ENCODE measurements at places on chromosomes 1 and 21.

- DNase-seq, result no peak
Measured at GRCh38 chr1:39422614-39423013, 68.8 kb upstream of the BMP8A start.

GRCh38 chr1:228974273-228974672, 239.0 kb downstream of the RHOU start:
- no peak for DNase-seq

DNA sequence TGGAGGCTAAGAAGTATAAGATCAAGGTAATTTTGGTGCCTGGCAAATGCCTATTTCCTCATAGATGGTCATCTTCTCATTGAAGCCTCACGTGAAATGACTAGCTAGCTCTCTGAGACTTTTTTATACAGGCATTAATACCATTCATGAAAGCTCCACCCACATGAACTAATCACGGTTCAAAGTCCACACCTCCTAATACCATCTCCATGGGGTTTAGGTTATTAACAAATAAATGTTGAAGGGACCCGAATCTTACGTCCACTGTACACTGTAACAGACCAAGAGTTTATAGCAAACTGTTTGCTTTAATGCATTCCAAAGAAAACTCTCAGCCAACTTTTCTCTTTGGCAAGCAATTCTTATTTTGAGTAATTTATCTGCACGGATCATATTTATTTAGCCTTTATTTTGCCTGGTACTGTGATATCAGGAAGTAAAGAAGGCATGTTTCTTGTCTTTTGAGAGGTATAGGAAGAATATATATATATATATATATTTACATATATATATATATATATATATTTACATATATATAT, 296.1 kb upstream of the LRRC7 start:
- no peak for DNase-seq

GRCh38 chr1:11541956-11542355, 63.0 kb downstream of the DISP3 start:
- DNase-seq, result no peak

DNA sequence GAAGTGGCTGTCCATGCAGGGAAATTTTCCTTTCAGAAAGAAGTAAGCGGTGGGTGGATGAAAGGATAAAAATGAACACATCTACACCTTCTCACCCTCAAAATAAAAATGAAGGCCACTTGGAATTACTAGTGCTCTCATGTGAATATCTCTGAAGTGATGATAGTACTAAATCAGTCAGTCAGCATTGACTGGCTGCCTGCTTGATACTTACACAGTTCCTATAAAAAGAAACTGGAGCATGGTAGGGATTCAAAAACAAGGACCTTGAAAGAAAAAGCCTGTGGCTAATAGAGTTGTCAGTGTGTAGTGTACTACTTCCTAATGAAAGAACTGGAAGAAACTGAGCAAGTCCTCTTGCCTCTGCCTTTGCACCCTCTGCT, 239.7 kb downstream of the HLX start:
- DNase-seq, result no peak

- no peak for DNase-seq
Measured at GRCh38 chr1:161088587-161089110, 709 bp downstream of the NECTIN4 start.

DNA sequence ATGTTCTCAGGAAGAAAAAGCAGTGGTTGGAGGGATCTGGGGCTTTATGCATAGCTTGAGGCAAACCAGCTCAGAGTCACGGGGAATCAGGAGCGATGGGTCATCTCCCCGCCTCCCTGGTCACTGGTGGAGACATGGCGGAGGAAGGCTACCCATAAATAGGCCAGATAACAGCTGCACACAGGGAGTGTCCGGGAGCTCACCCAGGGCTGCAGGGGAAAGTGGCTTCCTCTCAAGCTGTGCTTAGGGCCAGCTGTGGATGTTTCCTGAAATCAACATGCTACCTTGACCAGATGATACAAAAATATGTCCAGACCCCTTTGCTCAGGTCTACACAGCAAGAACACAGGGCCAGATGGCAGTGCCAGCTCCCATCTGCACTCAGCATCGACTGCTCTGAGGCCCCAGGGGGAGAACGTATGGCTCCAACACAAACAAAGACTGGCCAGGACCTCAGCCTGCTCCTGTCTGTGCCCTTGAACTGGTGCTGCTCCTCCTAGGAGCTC, 27.1 kb upstream of the RERE start:
- no peak for DNase-seq

DNA sequence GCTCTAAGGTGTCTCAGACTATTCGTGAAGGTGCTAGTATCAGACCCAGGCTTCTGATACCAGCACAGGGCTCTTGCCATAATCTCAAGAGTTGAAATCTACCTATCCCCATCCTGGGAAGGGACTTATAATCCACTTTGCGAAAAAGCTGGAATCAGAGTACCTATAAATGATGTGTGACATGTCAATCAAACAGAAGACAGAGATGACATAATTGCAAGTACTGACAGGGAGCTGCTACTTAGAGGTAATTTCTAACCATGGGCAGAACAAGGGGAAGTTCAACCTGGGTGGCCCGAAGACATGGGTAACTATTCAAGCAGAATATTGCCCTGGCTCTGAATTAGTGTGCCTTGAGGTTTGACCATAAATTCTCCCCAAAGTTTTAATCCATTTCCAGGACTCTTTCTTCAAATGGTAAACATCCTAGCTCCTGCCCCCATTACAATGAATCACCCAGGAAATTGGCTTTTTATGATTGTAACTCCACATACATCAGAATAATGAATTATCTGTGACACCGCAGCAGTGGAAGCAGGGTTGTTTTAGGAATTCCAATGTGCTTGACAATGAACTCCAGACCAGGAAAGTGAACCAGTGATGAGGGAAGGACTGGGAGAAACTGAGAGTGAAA, 37.2 kb downstream of the KANK4 start:
- no peak for DNase-seq

- no peak for DNase-seq
Measured at GRCh38 chr1:235239851-235240250, 78.8 kb upstream of the RBM34 start.

DNA sequence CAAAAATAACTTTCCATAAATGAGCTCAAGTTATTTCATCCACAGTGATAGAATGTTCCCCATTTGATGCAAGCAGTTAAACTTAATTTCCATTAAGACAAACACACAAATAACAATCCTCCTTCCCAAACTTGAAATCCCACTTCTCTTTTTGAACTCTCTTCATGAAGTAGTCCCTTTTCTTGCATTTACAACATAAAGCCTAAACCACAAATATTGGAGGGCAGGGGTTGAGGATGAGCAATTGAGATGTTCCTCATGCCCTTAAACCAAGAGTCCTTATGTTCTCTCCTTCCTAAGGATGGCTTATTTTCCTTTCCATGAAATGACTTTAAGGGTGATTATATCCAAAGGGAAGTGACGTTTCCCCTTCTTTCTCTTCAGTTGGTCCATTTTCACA, 228.8 kb downstream of the DISC1 start:
- no peak for DNase-seq

GRCh38 chr1:109989506-109990301, 5.1 kb downstream of the AHCYL1 start:
- DNase-seq, result no peak

DNA sequence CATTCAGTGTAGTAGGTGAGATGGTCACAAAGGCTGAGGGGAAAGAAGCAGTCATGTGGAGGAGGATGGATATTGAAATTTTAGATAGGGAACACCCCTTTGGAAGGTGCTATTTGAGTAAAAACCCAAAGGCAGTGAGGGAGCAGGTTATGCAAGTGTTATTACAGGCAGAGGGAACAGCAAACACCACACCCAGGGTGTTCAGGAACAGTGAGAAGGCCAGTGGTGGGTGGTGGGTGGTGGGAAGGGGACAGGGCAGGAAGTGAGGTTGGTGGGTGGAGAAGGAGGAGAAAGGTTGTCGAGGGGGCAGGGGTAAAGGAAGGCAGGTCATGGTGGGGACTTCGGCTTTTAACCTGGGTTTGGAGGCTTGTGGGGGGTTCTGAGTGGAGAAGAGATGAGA, 39.2 kb upstream of the SCMH1 start:
- no peak for DNase-seq

- DNase-seq, result no peak
Measured at GRCh38 chr1:19800076-19800804, 524 bp upstream of the TMCO4 start.

DNA sequence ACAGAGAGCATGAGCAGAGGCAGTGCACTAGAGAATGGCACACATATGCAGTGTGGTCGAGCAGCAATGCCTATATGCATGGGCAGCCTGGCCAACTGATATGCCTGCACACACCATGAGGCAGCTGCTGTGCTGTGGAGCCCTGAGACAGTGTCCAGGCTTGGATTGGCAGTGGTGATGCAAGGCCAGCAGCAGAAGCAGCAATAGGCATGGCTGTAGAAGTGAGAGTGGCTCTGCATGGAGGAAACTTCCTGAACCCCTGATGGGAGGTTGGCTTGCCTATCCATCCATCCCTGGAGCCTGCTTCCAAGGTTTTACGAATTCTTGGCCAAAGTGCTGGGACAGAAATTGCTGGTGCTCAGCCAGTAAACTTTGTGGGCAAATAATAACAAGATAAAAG, 89.7 kb downstream of the DIRAS3 start:
- no peak for DNase-seq

- no peak for DNase-seq
Measured at GRCh38 chr1:180376253-180376652, 126.1 kb downstream of the ACBD6 start.

DNA sequence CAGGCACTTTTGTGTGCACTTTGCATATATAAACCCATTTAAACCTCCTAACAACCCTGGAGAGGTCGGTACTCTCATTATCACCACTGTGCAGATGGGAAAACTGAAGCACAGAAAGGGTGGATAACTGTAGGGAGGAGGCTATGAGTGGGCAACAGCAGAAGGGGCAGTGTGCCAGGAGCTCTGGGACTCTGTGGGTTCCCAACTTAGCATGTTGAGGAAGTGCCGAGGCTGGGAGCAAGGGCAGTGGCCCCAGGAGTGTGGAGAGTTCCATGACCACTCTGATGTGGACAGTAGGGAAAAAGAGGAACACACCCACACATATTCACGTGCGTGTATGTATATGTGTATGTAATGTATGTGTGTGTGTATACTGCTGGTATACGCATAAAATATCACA, 25.7 kb upstream of the KCNC4 start:
- DNase-seq, result no peak

DNA sequence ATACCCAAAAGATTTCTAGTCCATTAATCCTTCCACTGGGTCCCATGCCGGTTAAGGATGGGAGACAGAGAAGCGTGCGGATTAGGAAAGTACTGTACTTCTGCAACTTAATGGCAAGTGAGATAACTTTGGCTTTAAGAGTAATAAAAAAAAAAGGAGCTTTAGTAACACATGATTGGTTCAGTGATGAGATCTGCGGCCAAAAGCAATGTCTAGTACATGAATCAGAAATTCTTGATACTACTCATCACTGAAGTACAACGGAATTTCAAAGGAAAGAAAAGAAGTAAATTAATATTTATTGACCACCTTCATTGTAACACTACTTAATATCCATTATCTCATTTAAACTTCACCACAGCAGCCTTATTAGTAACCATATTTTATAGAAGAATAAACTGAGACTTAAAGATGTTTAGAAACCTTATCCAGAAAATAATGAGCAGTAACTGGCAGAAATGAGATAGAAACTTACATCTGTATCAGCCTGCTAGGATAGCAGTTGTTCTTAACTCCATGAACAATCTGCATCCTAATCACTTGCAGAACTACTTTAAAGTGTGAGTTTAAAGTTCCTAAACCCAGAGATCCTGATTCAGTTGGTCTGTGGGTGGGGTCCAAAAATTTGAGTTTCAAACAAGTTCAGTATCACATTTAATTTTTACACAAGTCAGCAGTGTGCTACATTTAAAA, 14.1 kb upstream of the NUF2 start:
- no peak for DNase-seq

DNA sequence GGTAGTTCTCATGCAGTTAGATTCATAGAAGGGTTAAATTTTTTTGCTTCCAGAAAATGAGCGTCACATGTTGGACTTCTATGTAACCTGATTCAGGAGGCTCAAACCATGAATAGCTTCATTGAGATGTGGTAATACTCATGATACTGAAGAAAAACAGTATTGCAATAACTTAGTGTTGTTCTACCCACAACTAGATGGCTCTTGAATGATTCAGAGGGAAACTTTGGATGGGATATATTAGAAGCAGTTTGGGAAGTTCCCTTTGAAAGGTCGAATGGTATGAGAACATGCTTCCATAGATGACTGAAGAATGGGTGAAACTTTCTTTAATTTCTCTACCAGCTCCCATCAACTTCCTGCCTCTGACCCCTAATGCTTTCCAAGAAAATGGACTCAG, 211.7 kb upstream of the PTGFR start:
- no peak for DNase-seq

DNA sequence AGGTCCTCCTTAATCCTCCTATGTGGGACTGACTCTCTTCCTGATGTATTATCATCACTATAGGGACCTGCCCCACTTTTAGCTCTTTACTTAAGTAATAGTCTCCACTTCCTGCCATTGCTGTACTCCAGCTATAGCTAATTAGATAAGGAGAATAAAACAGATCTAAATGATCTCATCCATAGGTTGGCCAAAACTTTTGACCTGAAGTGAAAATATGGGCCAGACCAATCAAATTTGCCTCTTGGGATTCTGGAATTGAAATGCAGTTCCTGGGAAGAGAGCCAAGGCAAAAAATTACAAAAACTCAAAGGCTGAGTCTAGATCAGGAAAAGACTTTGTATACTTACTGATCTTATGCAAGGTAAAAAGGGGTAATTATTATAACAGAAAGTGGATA, 36.1 kb upstream of the PDE4B start:
- no peak for DNase-seq

DNA sequence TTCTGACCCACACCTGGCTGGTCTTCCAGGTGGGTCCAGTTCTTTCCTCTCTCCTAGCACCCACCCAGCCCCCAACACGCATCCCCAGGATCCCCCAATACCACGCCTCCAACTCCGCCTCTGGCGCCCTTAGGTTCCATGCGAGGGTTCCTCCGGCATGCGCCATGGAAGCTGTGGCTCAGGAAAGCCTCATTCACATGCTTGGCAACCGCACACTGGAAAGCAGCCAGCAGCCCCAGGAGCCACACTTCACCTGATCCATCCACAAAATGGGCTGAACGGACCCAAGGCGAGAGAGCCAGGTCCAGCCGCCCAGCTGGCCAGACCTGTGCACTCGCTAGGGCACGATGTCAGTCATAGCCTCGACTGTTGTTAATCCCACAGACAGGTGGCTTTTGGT, 161.2 kb downstream of the PSMG1 start:
- no peak for DNase-seq

- no peak for DNase-seq
Measured at GRCh38 chr1:149995927-149996326, 14.6 kb downstream of the OTUD7B start.
